Nephron progenitor cell (in vitro differentiated cells): ENCODE measurements at places on chromosomes 4 and X.

DNA sequence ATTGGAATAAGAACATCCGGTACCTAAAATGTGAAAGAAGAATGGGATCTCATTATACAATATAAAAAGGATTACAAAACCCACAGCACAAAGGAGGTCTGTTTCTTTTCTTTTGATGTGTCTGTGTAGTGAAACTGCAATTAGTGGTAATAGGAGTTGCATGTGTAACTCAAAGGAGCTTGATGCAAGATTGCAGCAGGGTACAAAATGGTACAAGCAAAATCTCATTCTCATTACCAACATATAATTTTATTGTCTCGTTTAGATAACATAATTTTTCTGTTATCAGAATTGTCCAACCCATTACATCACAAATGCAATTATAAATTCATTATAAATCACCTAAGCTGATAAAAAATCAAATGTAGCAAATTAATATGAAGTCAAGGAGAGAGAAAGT is 47.1 kb upstream of the CCSER1 start:
- no peak for DNase-seq

DNA sequence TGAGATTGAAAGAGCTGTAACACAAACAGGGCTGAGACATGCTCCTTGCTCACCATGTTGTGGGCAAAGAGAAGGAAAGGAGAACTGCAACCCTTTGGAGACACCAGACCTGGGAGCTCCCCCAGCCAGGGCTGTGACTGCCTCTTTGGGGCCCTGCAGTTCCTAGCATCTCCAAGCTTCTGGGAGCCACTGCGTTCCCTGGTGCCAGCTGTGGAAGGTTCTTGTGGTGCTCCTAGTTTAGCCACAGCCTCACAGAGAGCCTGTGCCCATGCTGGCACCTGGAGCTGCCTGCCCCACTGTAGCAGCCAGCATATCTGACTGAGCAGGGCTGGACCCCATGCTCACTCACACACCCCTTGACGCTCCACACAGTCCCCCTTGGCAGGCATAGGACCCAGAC is 141.7 kb downstream of the PDHA2 start:
- DNase-seq = no peak

DNA sequence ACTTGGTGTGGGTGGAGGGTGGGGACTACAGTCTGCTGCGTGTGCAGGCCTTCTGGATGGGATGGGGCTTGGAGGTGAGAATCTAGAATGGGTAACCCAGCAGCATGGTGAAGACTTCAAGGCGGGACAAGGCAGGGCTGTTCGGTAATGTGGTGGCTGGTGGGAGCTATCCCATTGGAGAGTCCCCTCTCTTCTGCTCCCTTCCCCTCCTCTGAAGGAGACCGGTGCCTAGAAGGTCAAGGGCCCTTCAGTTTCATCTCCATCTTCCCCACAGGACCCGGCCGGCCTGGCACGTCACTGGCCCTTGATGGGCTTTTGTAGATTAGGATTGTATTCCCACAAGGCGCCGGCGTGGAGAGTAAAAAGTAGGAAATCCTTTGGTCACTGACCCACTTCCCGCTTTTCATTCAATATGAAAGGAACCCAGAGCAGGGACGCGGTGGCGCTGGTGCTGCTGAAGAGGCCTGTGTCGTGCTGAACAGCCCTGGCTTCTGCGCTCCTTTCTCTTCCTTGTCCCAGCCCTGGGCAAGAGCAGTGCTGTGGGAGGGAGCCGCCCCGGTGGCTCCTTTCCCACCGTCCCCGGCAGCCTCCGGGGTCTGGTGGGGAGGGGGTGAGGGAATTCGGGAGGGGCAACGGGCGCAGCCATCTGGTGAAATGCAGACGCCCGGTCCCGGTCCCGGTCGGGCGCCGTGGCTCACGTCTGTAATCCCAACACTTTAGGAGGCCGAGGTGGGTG is 7.3 kb upstream of the HMGB3 start:
- DNase-seq = no peak

- no peak for DNase-seq
These were observed 64.5 kb upstream of the WDR1 start for GRCh38 chr4:10180927-10181744.

- DNase-seq = no peak
These were observed 10.2 kb upstream of the STBD1 start for GRCh38 chr4:76296286-76296820.

GRCh38 chrX:134171661-134172587 is 65.1 kb upstream of the CCDC160 start:
- peak; percentile 46 for DNase-seq

GRCh38 chr4:24963277-24963676 is 50.4 kb upstream of the CCDC149 start:
- no peak for DNase-seq

DNA sequence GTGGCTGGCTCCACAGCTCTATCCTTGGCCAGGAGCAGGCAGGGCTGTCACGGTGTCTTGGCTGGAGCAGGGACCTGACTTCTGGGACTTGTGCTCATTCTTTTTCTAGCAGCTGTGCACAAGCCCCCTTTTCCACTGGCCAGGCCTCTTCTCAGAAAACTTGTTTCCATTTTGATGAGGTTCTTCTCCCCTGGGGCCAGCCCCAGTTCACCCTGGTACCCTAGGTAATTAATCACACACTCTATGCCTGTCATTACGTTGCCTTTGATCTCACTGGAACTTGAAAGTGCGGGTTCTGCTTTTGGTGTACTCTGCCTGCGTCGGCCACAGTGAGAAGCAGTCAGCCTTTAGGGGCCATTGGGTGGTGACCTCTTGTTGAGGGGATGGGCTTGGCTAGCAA is 26.6 kb downstream of the DRD5 start:
- DNase-seq = peak; percentile 40

DNA sequence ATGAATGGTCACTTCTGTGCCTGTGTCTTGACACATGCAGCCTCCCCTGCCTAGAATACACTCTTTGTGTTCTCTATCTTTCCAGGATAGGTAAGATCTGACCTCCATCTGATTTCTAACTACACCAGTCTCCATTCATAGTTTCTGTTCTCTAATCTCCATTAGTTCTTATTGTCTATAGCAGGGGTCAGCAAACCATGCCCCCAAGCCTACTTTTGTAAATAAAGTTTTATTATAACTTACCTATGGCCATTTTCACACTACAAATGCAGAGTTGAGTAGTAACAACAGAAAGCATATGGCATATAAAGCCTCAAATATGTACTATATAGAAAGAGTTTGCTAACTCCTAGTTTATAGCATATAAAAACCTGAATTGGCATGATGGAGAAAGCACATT is 37.6 kb upstream of the H2AZ1 start:
- no peak for DNase-seq

- no peak for DNase-seq
These were observed 92.5 kb downstream of the RAPGEF2 start for GRCh38 chr4:159195361-159195769.

DNA sequence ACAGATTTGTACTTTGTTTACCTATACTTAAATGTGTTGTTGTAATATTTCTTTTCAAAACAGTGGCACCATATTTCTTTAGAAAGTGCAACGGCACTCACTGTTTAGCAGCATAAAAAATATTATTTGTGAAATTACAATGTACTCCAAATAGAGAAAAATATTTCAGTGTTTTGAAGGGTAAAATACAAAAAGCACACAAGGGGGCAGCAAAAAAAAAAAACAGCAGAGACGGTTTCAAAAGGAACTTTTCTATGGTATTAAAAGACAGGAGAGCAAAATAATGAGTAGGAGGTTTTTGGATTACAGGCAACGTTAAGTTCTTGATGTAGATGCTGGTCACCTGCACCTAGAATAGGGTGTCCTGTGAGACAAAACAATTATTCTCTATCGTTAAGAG is 2.0 kb downstream of the NUDT11 start:
- DNase-seq = no peak

DNA sequence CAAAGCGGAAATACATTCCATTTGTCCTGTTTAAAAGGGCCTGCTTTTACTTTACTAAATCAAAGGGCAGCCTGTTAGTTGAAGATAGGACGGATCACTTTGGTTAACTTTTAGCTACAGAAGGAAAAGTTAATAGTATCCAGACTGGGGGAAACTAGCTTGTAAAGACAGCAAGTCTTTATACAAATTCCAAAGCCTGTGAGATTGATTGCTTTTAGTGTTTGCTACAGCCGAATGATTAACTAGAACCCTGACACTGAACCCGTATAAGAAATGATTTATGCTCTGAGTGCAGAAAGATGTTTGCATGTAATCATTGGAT is 93.4 kb downstream of the FRAS1 start:
- no peak for DNase-seq

DNA sequence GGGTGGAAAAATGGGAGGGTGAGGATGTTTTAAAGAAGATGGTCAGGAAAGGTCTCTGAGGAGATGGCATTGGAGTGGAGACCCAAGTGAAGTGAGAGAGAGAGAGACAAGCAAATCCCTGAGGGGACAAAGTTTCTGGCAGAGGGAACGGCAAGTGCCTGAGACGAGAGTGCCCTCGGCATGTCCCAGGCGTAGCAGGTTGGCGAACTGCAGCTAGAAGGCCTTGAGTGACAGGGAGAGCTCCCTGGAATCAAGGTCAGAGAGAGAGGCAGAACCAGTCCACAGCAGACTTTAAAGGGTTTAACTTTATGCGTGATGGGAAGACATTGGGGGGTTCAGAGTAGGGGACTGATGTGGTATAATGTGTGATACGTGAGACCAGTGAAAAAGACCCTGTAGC is 150.2 kb upstream of the HAND2 start:
- no peak for DNase-seq

- no peak for DNase-seq
These were observed 30.1 kb upstream of the SCOC start for GRCh38 chr4:140343303-140343702.

DNA sequence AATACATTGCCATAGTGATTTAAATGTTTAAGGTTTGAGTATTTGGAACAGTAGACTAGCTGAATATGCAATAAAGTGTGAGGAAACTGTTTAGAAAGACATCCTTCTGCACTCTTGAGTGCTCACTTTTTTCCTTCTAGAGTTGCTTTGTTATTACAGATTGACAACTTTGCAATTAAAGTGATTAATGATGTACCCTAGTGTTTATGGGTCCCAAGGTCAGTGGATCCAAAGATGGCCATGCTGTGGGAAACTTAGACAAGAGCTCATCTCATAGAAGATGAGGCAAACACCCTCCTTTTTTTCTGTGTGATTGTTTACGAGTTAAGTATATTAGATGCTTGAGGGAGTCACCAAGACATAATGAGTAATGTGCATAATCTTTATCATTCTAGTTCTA is 118.8 kb downstream of the PDLIM5 start:
- DNase-seq = peak; percentile 28

GRCh38 chr4:128818442-128818841 is 8.9 kb downstream of the JADE1 start:
- DNase-seq = no peak
